ENCODE measurements at places on chromosomes 12 and 14. TPM values are rescaled to one million over a fixed set of nuclear protein-coding genes. Genes with fewer than 3 reads are reported as not detected.
A peak's percentile ranks its signal among the peaks of the same experiment; 100 is the strongest.

LHX5 gene
- total RNA-seq, result not detected

KRT79 gene
- not detected for total RNA-seq

PTPRO gene
- total RNA-seq, result 0.29 TPM

TMEM30B gene
- total RNA-seq, result 1.1 TPM

DLK1 gene
- total RNA-seq, result not detected

SLC6A15 gene
- under 0.01 TPM for total RNA-seq

WSCD2 gene
- total RNA-seq, result 0.36 TPM

CLEC4D gene
- not detected for total RNA-seq

CLEC6A gene
- total RNA-seq, result not detected

RTL1 gene
- total RNA-seq, result not detected

DNA sequence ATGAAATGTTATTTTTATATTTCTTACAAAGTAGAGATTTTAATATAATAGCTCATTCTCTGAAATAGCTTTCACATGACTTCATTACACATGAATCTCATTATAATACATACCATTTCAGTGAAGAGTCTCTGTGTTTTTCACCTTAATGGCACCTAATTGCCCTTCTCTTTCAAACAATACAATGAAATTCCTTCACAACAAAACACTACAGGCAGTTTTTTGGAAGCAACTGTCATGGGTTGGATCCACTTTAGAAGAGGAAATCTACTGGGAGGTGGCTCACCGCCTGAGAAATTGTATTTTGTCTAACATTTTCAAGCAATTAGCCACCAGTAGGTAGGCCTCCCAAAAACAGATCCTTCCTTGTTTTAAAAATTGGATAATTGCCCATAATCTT lies 40.3 kb upstream of the RGS6 start:
- peak; percentile 9 for DNase-seq
- no peak overlapping the region for H3K27ac ChIP-seq
- H3K36me3 ChIP-seq, result no peaks in the 10 kb centered on the region
- no peak overlapping the region for H3K4me3 ChIP-seq
- peaks cover 6% of the 10 kb centered on the region for H3K27me3 ChIP-seq

DNA sequence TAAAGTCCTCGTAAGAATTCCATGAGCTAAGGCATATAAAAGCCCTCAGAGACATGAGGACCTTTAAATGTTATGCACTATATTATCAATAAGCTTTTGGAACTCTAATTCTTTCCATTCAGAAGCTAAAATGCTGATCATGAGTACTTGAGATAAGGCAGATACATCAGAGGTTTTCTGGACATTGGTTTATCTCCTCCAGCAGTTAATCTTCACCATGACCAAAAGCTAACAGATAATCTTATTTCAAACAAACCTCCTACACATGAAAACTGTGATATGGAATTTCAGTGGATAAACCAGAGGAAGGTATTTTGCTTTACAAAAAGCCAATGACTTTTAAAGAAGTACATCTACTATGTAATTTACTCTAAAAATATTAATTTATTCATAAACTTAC lies 97.9 kb upstream of the BBS10 start:
- no peak for DNase-seq
- no peak overlapping the region for H3K4me3 ChIP-seq

GRCh38 chr12:130016194-130016593 lies 112.4 kb upstream of the TMEM132D start:
- no peak overlapping the region for H3K4me3 ChIP-seq
- no peak for DNase-seq
- H3K36me3 ChIP-seq, result no peaks in the 10 kb centered on the region
- H3K27me3 ChIP-seq, result no peaks in the 10 kb centered on the region
- H3K27ac ChIP-seq, result no peak overlapping the region

DNA sequence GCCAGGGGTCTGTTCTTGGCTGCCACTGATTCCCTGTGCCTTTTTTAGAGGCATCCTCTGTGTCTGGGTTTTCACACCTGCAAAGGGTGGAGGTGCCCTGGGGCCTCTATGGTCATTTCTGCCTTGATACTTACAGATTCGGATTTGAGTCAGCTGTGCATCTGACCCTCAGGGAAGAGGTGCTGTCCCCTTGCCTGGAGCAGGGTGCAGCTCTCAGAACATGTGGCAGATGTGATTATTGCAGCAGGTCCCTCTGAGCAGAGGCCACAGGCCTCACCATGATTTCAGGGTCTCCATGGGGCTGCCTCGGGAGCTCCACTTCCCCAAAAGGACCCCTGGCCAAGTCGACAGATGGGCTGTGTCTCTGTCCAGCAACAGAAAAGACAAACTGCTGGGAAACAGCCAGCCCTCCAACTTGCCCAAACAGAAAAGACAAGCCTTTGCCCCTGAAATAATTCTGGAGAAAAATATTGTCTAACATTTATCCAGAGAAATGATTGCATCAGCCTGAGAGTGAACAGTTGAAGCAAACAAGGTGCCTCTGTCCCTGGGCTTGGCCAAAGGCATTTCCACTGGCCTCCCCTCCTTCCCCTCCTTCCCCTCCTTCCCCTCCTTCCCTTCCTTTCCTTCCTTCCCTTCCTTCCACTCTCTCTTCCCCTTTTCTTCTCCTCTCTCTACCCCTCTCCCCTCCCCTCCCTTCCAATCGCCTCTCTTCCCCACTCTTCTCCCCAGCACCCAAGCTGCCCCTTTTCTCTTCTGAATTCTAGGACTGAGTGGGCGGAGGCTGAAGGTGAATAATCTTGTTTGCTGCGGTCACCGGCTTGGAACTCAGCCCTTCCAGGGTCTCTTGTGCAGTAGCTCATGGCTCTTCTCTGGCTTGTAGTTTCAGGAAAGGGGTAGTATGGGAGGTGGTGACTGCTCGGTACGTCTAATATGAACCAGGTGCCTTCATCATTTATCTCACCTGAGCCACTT lies 676 bp downstream of the SERPINA3 start:
- no peaks in the 10 kb centered on the region for H3K27me3 ChIP-seq
- H3K27ac ChIP-seq, result no peak overlapping the region
- no peak for DNase-seq
- peaks cover 9% of the 10 kb centered on the region for H3K4me1 ChIP-seq

DNA sequence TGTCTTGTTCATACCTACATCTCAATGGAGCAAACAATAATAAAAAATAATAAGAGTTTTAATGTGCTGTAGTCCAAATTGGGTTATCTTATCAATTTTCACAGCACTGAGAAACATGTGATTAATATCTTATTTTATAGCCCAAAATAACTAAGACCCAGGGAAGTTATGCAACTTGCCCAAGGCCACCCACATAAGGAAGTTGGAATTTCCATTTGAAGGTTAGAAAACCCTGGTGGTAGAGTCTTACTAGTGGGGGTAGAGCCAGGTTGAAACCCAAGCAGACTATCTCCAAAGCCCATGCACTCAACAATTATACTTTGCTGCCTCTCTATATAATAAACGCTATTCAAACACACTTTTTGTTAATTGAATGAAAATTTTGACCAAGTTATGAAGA lies 270.0 kb upstream of the CAND1 start:
- no peaks in the 10 kb centered on the region for H3K27me3 ChIP-seq
- no peak overlapping the region for H3K4me3 ChIP-seq
- no peaks in the 10 kb centered on the region for H3K4me1 ChIP-seq
- H3K36me3 ChIP-seq, result no peaks in the 10 kb centered on the region
- DNase-seq, result no peak

DNA sequence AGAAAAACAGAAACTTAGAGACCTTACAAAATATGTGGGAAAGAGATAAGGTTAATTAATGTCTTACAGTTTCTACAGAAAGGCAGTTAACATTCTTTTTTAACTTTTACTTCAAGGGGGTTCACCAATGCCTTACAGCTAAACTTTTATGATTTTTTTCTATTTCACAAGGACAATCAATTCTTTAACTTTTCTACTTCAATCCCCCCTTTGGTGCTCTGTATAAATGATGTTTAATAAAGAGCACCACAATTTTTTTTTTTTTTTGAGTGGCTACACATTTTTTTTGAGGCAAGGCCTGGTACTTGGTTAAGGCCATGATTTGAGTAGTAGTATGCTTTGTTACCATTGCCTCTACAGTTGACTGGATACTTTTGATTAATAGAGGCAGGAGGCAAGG lies 279.6 kb downstream of the PRKD1 start:
- no peak for DNase-seq
- H3K27ac ChIP-seq, result no peak overlapping the region
- H3K4me1 ChIP-seq, result peaks cover 3% of the 10 kb centered on the region
- H3K4me3 ChIP-seq, result no peak overlapping the region
- H3K27me3 ChIP-seq, result no peaks in the 10 kb centered on the region

- no peaks in the 10 kb centered on the region for H3K27me3 ChIP-seq
- H3K27ac ChIP-seq, result no peak overlapping the region
- no peaks in the 10 kb centered on the region for H3K36me3 ChIP-seq
- no peak overlapping the region for H3K4me3 ChIP-seq
- peak; percentile 59 for DNase-seq
- H3K4me1 ChIP-seq, result peaks cover 10% of the 10 kb centered on the region
These were observed 133.2 kb downstream of the ANO4 start for GRCh38 chr12:100927826-100928225.

- no peak for DNase-seq
- no peak overlapping the region for H3K4me3 ChIP-seq
- H3K27me3 ChIP-seq, result no peaks in the 10 kb centered on the region
- H3K27ac ChIP-seq, result no peak overlapping the region
These were observed 27.5 kb downstream of the BEST3 start for GRCh38 chr12:69671597-69671996.

- no peak for DNase-seq
- H3K27ac ChIP-seq, result no peak overlapping the region
- H3K36me3 ChIP-seq, result peaks cover 16% of the 10 kb centered on the region
- no peaks in the 10 kb centered on the region for H3K27me3 ChIP-seq
- H3K4me3 ChIP-seq, result no peak overlapping the region
These were observed 10.7 kb downstream of the VDR start for GRCh38 chr12:47894068-47894467.

- H3K36me3 ChIP-seq, result no peaks in the 10 kb centered on the region
- H3K4me1 ChIP-seq, result no peaks in the 10 kb centered on the region
- no peak overlapping the region for H3K27ac ChIP-seq
- peak; percentile 82 for DNase-seq
- peaks cover 70% of the 10 kb centered on the region for H3K27me3 ChIP-seq
These were observed 69.1 kb downstream of the ASCL4 start for GRCh38 chr12:107843351-107844311.

- H3K4me1 ChIP-seq, result no peaks in the 10 kb centered on the region
These were observed 357.6 kb downstream of the RPS29 start for GRCh38 chr14:49228552-49228951.

GRCh38 chr12:64660237-64661018 lies 50.1 kb downstream of the RASSF3 start:
- H3K4me3 ChIP-seq, result no peak overlapping the region
- no peak overlapping the region for H3K27ac ChIP-seq
- peaks cover under 1% of the 10 kb centered on the region for H3K4me1 ChIP-seq
- no peaks in the 10 kb centered on the region for H3K27me3 ChIP-seq
- DNase-seq, result no peak
- H3K36me3 ChIP-seq, result no peaks in the 10 kb centered on the region

- H3K4me1 ChIP-seq, result peaks cover 5% of the 10 kb centered on the region
- H3K27ac ChIP-seq, result no peak overlapping the region
- DNase-seq, result peak; percentile 78
These were observed 36.8 kb upstream of the PLEKHG6 start for GRCh38 chr12:6273541-6274230.

DNA sequence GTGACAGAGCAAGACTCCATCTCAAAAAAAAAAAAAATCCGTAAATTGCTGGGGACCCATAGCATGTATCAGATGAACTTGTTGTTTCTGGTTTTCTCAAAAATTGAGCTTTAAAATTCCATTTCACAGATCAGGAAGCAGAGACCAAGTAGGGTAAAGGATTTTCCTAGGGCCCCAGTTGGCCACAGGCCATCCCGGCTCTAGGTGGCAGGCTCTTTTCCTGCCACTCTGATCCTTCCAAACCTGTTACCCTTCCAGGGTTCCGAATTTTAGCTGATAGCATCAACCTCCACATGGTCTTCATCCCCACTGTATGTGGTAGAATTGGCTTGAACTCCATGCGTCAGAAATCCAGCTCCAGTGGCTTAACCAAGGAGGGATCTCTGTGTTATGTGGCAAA lies 36.1 kb upstream of the BDKRB2 start:
- H3K36me3 ChIP-seq, result no peaks in the 10 kb centered on the region
- no peak overlapping the region for H3K27ac ChIP-seq
- no peak overlapping the region for H3K4me3 ChIP-seq

DNA sequence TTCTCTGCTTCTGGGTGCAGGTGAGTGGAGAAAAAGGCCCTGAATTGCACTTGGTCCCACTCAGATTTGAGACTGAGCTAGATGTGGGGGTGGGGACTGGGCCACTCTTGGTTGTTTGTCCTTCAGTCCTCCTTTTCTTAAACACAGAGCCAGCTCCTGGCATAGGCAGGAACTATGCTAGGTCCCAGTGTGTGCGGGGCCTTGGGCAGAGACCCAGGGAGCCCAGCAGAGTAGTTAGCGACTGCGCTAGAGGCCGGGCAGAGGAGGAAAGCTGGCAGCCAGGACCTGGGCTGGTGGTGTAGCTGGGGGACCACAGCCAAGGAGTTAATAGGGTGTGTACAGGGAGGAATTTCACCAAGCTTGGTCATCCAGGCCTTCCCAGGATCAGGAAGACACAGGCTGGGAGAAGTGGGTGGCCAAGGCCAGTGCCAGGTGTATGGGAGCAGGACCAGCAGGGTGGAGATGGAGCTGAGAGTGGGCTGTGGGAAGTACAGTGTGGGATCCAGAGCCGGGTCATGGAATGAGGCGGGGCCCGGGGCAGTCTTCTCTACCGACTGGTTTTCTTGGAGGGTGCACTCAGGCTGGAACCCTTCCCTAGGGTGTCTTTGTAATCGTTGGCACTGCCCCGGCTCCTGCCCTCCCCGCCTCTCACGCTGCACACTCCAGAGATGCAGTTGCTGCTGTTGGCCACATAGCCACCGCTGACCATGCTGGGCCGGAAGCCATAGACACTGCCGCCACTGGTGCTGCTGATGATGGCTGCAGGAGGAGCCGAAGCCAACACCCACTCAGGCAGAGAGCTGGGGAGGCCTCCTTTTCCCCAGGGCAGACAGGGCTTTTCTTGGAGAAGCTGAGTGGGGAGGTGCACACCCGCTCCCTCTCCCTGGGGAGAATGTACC lies 8.7 kb downstream of the KRT71 start:
- H3K27ac ChIP-seq, result no peak overlapping the region
- H3K4me1 ChIP-seq, result no peaks in the 10 kb centered on the region
- DNase-seq, result peak; percentile 93

GRCh38 chr12:104788840-104789271 lies 169.2 kb downstream of the SLC41A2 start:
- no peaks in the 10 kb centered on the region for H3K36me3 ChIP-seq
- H3K4me3 ChIP-seq, result no peak overlapping the region
- peaks cover 17% of the 10 kb centered on the region for H3K4me1 ChIP-seq
- H3K27me3 ChIP-seq, result no peaks in the 10 kb centered on the region
- H3K27ac ChIP-seq, result no peak overlapping the region
- DNase-seq, result no peak

GRCh38 chr12:52363111-52363679 lies 4.1 kb downstream of the KRT85 start:
- H3K36me3 ChIP-seq, result no peaks in the 10 kb centered on the region
- H3K27me3 ChIP-seq, result peaks cover 23% of the 10 kb centered on the region
- peak; percentile 43 for DNase-seq
- no peaks in the 10 kb centered on the region for H3K4me1 ChIP-seq

DNA sequence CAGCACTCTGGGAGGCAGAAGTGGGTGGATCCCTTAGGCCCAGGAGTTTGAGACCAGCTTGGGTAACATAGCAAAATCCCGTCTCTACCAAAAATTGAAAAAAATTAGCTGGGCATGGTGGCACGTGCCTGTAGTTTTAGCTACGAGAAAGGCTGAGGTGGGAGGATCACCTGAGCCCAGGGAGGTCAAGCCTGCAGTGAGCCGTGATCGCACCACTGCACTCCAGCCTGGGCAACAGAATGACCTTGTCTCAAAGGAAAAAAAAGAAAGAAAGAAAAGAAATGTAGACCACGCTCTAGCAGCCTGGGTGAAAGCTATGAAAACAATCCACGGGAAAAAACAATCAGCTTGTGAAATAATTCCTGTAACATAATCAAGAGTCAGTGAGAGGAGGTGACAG lies 29.0 kb downstream of the SARNP start:
- no peaks in the 10 kb centered on the region for H3K4me1 ChIP-seq
- H3K36me3 ChIP-seq, result peaks cover 69% of the 10 kb centered on the region
- no peak for DNase-seq
- H3K4me3 ChIP-seq, result no peak overlapping the region
- H3K27me3 ChIP-seq, result no peaks in the 10 kb centered on the region
